ENCODE measurements at places on chromosomes 13 and 19.

- DNase-seq, result no peak
These were observed 255.9 kb downstream of the TBC1D4 start for GRCh38 chr13:75226092-75226491.

GRCh38 chr13:90867336-90867683 lies 480.2 kb upstream of the MIR17HG start:
- peak; percentile 94 for DNase-seq

GRCh38 chr19:16031872-16032200 lies 44.5 kb upstream of the TPM4 start:
- no peak for DNase-seq

DNA sequence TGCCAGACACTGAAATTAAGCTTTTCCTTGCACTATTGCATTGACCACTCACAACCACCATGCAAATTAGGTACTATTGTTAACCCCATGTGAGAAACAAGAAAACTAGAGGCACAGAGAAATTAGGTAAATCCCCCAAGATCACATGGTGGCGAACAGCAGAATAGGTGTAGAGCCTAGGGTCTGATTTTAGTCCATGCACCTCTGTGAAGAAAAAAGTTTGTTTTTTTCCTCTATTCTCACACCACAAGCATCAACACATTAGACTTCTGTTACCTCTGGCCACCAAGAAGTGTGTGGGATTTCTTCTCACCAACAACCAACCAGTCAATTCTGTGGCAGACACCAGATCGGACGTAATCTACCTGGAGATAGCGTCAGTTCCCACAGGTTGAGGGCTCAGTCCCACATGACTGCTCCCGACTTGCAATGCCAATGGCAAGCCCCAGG lies 391.9 kb downstream of the COG6 start:
- DNase-seq, result no peak

DNA sequence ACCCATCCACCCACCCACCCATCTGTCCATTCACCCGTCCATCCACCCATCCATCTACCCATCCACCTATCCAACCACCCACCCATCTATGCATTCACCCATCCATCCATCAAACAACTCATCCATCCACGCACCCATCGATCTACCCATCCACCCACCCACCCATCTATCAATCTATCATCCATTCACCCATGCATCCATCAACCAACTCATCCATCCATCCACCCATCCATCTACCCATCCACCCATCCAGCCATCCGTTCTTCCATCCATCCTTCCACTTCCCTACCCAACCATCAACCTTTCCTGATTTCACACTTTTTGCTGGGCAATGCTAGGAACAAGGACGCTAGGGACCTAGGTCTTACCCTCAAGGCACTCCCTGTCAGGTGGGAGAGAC lies 2.1 kb downstream of the TMEM238 start:
- no peak for DNase-seq

DNA sequence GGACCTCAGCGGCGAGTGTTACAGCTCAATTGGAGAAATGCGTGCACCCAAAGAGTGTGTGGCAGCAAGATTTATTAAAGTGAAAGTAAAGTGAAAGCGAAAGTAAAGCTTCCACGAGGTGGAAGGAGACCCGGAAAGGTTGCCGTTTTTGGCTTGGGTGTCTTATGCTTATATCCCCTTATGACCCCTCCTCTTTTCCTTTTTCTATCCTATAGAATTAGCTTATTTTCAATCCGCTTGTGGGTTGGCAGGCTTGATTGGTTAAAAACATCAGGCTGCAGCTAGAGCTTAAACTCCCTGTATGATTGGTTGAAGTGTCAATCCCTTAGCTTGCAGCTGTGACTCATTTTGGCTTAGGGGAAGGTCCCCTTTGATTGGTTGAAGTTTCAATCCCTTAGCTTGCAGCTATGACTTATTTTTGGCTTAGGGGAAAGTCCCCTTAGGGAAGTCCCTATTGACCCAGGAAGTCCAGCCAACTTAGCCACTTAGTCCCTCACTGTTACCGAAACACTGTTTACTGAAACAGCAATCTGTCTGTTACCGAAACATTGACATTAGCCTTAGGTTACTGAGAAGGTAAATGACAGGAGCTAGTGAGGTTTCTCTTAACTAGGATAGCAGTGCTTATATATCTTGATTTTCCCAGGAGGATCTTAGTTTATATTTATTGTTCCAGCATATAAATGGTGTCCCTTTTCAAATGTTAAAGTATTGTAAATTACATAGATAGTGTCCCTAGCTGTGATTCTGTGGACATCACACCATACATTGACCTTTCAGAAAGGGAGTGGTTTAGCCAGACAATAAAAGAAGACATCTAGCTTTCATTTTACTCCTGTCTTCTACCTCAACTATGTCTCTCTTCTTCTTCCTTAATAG lies 575.8 kb downstream of the DACH1 start:
- DNase-seq, result peak; percentile 44

DNA sequence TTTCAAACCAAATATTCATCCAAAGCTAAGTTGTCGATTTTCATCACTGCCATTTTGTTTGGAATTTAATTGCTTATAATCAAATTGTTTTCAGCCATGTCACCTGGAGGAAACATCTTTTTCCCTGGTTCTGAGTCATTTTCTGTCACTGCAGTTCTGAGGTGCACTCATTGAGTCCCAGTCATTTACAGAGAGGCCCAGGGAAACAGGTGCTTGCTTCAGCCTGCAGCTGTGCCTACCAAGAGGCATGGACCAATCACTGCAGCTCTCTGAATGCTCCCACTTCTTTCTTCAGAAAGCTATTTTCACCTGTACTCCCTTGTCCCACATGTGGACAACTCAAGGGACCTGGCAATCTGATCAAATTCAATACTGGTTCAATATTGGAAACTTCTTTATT lies 308.1 kb downstream of the COG6 start:
- no peak for DNase-seq

DNA sequence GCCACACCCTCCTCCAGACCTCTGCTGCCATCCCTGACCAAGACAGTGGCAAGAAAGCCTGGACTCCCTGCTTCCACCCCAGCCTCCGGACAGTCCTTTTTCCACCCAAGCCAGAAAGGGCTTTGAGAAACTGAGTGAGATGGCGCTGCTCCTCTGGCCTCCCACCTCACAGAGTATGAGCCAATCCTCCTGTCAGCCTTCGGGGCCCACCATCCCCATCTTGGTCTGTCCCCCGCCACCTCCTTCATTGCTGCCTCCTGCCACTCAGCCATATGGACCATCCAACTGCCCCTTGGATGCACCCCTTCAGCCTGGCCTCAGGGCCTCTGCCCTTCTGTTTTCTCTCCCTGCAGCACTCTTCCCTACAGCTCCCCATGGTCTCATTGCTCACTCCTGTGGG lies 125.7 kb downstream of the CRYL1 start:
- no peak for DNase-seq

- DNase-seq, result no peak
These were observed 21.3 kb upstream of the F7 start for GRCh38 chr13:113084094-113084942.

DNA sequence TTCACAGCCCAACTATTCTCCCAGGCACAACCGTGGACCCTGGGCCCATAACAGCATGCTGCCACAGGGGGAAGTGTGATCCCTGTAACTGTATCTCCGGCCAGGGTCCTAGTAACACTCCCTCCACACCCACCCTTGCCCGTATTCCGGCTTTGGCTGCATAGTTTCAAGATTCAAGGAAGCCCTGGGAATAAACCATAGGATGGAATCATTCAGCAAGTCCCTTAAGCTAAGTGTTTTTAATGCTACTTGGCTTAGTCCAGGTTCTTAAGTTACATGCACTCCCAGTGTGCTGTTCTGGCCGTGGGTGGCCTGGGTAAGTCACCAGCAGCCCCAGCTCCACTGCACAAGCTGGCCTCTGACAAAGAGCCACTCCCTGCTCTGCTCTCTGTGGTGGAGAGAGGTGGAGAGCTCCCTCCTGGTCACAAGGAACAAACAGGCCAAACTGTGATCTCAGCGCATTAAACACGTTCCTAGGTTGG lies 532.4 kb upstream of the SGCG start:
- DNase-seq, result no peak

GRCh38 chr13:19597523-19597922 lies 35.9 kb upstream of the MPHOSPH8 start:
- DNase-seq, result no peak

- no peak for DNase-seq
These were observed 1256.4 kb downstream of the DIAPH3 start for GRCh38 chr13:58907347-58907746.

- no peak for DNase-seq
These were observed 10.4 kb upstream of the GNG8 start for GRCh38 chr19:46646402-46646801.

- DNase-seq, result no peak
These were observed 227.9 kb downstream of the TEX29 start for GRCh38 chr13:111548301-111548700.

GRCh38 chr13:108915095-108915633 lies 285.8 kb downstream of the MYO16 start:
- peak; percentile 73 for DNase-seq

Data from Kasumi-1 (cell line).